ENCODE measurements at places on chromosomes 6 and 20. TPM values are rescaled to one million over a fixed set of nuclear protein-coding genes. Genes with fewer than 3 reads are reported as not detected.
A peak's percentile ranks its signal among the peaks of the same experiment; 100 is the strongest.

The MATN4 gene
- total RNA-seq: 0.23 TPM

The SIRPB1 gene
- total RNA-seq: 8.0 TPM

The BPIFB4 gene
- not detected for total RNA-seq

The BIRC7 gene
- total RNA-seq: 0.64 TPM

The ZNFX1 gene
- 41.0 TPM for total RNA-seq

DNA sequence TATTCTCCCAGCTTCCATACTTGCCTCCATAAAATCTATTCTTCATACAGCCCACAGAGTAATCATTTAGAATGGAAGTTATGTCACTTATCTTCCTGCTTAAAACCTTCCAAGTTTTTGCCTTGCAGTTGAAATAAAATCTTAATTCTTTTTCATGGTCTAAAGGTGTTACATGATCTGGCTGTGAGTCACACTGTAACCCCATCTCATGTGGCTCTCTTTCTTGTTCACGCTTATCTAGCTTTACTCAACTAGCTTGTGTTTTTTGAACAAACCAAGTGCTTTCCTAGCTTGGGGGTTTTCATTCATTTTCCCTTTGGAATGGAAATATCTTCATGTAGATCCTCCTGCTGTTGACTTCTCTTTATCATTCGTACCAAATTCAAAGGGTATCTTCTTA lies 23.6 kb upstream of the THEMIS start:
- H3K27me3 ChIP-seq: no peaks in the 10 kb centered on the region
- H3K4me1 ChIP-seq: no peaks in the 10 kb centered on the region
- DNase-seq: no peak
- no peaks in the 10 kb centered on the region for H3K36me3 ChIP-seq
- H3K27ac ChIP-seq: no peak overlapping the region
- H3K4me3 ChIP-seq: no peak overlapping the region

GRCh38 chr6:40907198-40907701 lies 131.8 kb downstream of the UNC5CL start:
- H3K27ac ChIP-seq: no peak overlapping the region
- H3K4me1 ChIP-seq: no peaks in the 10 kb centered on the region
- H3K4me3 ChIP-seq: no peak overlapping the region
- no peaks in the 10 kb centered on the region for H3K27me3 ChIP-seq
- no peak for DNase-seq
- H3K36me3 ChIP-seq: no peaks in the 10 kb centered on the region

GRCh38 chr6:107629548-107630129 lies 139.7 kb downstream of the SOBP start:
- H3K4me3 ChIP-seq: no peak overlapping the region
- H3K27me3 ChIP-seq: peaks cover 36% of the 10 kb centered on the region
- no peak for DNase-seq
- H3K27ac ChIP-seq: no peak overlapping the region
- H3K4me1 ChIP-seq: peaks cover 3% of the 10 kb centered on the region

DNA sequence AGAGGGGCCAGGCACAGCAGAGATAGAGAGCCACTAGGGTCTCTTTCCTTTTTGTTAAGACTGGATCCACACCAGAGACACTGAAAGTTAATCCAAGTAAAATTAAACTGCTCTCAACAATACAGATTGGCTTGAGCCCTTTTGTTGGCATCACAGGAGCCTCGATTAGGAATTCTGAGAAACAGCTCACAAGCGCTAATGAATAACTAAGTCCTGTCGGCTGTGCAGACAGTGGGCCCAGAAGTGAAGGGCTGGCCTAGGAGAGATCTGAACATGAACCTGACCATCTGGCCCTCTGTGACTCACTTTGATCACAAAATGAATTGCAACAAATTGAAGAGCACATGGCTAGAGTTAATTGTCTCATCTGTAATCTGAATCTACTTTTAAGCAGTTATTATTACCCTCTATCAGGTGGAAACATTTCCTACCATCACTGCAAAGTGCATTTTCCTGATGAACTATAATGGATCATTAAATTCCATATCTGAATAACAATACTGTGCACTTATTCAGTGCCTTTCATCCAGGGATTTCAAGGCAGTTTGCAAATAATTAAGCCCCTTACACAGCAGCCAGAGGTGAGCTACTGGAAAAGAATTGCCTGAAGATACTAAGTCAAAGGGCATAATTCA lies 3.2 kb downstream of the BACH2 start:
- peaks cover 58% of the 10 kb centered on the region for H3K27me3 ChIP-seq
- H3K4me1 ChIP-seq: peaks cover 6% of the 10 kb centered on the region
- no peak overlapping the region for H3K4me3 ChIP-seq

DNA sequence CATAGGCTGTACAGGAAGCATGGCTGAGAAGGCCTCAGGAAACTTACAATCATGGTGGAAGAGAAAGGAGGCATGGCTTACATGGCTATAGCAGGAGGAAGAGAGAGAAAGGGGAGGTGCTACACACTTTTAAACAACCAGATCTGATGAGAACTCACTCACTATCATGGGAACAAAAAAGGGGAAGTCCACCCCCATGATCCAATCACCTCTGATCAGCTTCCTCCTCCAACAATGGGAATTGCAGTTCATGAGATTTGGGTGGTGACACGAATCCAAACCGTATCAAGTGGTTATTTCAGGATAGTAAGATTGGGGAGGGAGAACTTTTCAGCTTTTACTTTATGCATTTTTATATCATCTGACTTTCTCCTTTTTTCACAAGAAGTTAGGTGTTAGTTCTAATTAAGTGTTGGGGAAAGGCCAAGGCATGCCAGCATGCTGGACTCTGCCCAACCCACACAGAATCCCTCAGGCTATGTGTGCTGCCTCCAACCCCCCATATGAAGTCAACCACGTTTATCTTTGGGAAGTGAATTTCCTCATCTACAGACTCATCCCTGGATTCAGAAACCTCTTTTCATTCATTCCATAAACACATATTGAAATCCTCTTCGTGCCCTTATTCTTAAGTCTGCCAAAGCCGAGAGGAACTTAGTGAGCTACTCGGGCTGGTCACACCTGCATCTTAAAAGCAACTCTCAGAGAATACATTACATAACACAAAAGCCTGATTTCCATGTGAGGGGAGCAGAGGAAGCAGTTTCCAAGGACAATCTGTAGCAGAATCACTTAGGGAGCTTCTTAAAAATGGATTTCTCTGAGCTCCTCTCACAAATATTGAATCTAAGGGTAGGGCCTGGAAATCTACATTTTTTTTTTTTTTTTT lies 16.7 kb upstream of the CLIC5 start:
- no peak overlapping the region for H3K4me3 ChIP-seq
- H3K27ac ChIP-seq: no peak overlapping the region
- no peak for DNase-seq
- no peaks in the 10 kb centered on the region for H3K4me1 ChIP-seq

DNA sequence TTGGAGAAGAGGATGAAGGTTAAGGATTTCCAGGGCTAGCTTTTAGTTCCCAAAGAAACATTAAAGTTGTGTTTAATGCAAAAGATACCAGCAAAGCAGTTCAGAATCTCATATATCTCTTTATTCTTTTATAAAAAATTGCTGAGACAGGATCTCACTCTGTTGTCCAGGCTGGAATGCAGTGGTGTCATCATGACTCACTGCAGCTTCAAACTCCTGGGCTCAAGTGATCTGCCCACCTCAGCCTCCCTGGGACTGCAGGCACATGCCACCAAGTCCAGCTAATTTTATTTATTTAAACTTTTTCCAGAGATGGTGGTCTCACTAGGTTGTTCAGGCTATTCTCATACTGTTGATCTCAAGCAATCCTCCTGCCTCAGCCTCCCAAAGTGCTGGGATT lies 41.1 kb upstream of the CAP2 start:
- no peaks in the 10 kb centered on the region for H3K4me1 ChIP-seq
- H3K27ac ChIP-seq: no peak overlapping the region
- no peaks in the 10 kb centered on the region for H3K27me3 ChIP-seq
- no peaks in the 10 kb centered on the region for H3K36me3 ChIP-seq
- H3K4me3 ChIP-seq: no peak overlapping the region

GRCh38 chr20:58310291-58310782 lies 822 bp downstream of the RAB22A start:
- peak overlapping the region; percentile 90 for H3K27ac ChIP-seq
- peaks cover 11% of the 10 kb centered on the region for H3K4me1 ChIP-seq
- DNase-seq: no peak

- DNase-seq: no peak
- no peaks in the 10 kb centered on the region for H3K36me3 ChIP-seq
- no peak overlapping the region for H3K27ac ChIP-seq
- H3K4me3 ChIP-seq: no peak overlapping the region
- H3K4me1 ChIP-seq: no peaks in the 10 kb centered on the region
- H3K27me3 ChIP-seq: peaks cover 16% of the 10 kb centered on the region
These were observed 15.2 kb downstream of the PRND start for GRCh38 chr20:4736875-4737274.

GRCh38 chr6:73204252-73204651 lies 21.0 kb downstream of the KHDC1L start:
- no peak for DNase-seq
- H3K27ac ChIP-seq: no peak overlapping the region
- H3K27me3 ChIP-seq: no peaks in the 10 kb centered on the region
- H3K4me3 ChIP-seq: no peak overlapping the region
